Body of pancreas (tissue), 4 donors: ENCODE measurements at places on chromosomes 2 and 18. TPM values are rescaled to one million over a fixed set of nuclear protein-coding genes. Genes with fewer than 3 reads are reported as not detected.

POTEJ gene
- 0.52 TPM for total RNA-seq

RAPGEF4 gene
- 4.7 TPM for total RNA-seq

NEU2 gene
- total RNA-seq = not detected

SCN9A gene
- 9.9 TPM for total RNA-seq

STK25 gene
- 144 TPM for total RNA-seq

LIMS3 gene
- total RNA-seq = 4.9 TPM

LYG2 gene
- total RNA-seq = not detected

GALR1 gene
- under 0.01 TPM for total RNA-seq

C2orf15 gene
- 3.9 TPM for total RNA-seq

RAB17 gene
- 38.9 TPM for total RNA-seq

CARF gene
- 8.0 TPM for total RNA-seq

SOWAHC gene
- 8.8 TPM for total RNA-seq

DTYMK gene
- total RNA-seq = 5.7 TPM

LYPD6B gene
- total RNA-seq = 9.9 TPM

- DNase-seq = no peak
Observed at GRCh38 chr18:35441857-35442595, 55.7 kb downstream of the INO80C start.

- DNase-seq = no peak
Observed at GRCh38 chr2:59586176-59586575, 967.3 kb downstream of the BCL11A start.

DNA sequence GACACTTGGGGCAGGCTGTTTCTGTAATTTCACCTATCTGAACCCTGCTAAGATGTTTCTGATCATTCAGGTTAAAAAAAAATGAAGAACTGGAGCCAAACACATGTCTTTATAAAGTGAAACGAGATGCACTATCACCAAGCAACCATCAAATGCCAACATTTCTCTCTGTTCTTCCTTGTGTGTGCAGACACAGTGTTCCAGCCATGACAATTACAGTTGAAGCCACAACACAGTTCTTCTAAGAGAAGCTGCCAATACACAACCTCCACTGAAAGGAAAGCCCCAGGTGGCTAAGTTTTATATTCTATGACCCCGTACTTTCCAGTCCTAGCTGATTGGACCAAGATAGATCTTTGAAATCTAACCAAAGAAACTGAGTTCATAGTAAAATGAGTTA is 181.8 kb downstream of the RAD51AP2 start:
- no peak for DNase-seq

- DNase-seq = no peak
Observed at GRCh38 chr2:172437419-172438341, 10.3 kb downstream of the ITGA6 start.

DNA sequence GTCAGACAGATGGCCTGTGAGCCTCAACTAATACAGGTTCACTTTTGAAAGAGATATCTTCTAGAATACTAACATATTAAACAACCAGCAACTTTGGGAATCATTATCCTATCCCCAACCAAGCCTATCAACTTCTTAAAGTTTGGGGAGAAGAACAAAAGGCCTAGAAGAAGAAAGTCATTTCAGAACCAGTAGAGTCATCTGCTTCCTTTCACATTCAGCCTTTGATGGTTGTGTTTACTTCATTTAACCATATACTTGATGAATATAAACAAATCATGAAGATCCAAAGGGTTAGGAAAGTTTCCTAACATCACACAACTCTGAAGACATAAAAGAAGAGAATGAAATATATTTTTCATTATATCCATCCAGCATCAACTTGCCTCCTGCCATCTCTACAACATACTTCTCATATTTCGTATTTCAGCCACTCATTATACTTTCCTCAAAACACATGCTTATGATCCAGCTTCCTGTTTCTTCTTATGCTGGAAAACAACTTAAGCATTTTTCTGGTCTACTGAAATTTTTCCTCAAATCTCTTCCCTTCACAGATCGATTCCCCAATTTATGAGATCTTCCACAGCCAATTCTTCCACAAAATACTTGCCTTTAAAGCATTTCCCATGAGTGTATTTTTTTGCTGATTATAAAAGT is 114.3 kb downstream of the CACNB4 start:
- no peak for DNase-seq

- no peak for DNase-seq
Observed at GRCh38 chr2:227570615-227571014, 28.1 kb upstream of the SCYGR2 start.

DNA sequence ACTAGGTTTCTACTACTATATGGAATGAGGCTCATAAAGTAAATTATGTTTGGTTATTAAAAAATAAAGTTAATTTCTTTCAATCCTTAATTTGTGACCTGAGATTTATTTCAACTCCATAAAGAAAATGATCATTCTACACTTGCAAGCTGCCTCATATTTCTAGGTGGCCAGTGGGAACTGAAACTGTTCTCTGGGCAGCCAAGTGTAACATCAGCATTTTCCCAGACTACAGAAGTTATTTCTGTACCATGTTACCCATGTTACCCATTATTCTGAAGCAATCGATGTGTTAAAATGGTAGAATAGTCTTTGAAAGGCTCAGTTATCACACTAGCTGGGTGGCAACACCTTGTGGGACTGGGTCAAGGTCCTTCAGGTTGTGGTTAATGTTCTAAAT is 139.3 kb upstream of the FBXO11 start:
- no peak for DNase-seq

DNA sequence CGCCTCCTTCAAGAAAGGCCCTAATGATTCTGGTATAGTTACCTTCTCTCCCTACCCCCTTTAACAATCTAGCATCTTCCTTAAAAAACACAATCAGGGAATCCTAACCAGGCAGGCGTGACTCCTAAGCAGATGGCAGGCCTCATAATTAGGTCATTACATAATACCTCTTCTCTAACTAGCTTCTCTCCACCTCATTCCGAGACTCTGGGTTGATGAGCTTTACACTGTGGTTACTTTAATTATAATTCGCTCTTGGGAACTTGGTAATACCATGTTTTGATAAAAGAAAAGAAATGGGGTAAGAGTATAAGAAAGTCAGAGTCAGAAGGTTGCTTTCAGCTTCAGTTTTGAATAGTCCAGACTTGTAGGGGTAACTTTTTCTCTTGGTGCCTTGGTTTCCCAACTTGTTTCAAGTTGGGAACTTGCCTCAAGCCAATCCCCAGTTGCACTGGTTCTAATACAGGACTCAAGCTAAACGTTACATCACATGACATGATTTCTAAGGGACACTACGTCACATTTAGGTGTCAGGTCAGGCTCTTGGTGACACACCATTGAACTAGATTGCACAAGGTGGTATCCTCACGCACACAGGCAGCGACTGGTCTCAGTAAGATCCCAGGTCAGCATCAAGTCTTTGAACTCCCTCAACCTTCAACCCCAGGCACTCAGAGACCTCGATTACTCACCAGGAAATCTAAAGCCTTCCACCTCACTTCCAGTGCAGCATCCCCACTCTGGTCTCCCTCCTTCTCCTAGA is 59.2 kb downstream of the AAK1 start:
- no peak for DNase-seq

DNA sequence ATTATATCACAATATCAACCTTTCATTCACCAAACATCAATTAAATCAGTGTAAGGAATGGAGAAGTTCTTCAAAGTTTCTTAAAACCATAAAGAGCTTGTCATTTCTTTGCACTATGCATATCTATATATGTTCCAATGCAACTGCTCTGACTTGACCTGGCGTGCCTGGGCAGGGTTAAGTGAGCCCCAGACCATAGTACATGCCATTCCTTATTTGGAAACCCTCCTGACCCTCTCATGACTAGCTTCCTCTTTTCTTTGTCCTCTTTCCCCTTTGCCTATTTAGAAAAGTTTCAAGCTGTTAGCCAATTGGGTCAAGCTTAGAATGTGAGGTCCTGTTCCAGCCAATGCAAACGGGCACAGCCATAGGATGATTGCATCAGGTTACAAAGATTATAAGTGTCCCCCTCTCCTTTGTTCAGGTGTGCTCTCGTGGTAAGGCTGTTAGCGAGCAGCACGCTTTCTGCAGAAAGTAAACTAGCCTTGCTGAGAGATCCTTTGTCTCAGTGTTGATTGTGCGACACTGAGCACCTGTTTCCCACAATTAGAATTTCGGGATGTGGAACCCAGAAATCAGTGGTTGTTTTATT is 78.2 kb upstream of the UXS1 start:
- DNase-seq = no peak

DNA sequence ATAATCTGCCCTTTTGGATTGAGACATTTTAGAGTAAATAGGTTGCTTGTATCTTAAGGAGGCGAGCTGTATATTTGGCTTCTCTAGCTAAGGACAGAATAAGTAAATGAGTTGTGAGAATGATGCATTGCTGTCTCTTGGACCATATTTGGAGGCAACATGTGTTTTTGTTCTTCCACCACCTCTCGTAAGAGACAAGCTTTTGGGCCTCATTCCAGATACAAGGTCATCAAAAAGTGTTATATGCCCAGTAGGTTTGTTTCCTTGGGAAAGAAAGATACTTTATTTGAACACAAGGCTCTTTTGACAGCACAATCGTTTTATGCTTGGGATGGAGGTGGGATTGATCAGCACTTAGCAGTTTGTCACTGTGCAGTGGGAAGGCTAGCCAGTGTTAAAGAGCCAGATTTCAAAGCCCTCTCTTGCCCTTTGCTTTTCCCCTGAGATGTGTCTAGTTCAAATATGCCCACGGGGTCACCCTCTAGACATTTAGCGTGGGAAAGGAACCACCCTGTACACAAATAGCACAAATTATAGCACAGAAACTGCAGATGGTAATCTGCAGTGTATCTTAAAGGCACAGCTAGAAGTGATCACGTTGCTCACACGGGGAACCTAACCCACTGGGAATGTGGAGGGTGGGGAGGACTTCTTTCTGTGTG is 131.3 kb downstream of the MAP4K4 start:
- DNase-seq = no peak

- no peak for DNase-seq
Observed at GRCh38 chr2:187873132-187873531, 318.9 kb upstream of the TFPI start.

GRCh38 chr2:41598161-41598894 is 449.5 kb upstream of the PKDCC start:
- DNase-seq = no peak

- no peak for DNase-seq
Observed at GRCh38 chr2:108165729-108166128, 74.0 kb upstream of the SULT1C3 start.

- DNase-seq = no peak
Observed at GRCh38 chr18:61664419-61665084, 228.3 kb downstream of the RNF152 start.

DNA sequence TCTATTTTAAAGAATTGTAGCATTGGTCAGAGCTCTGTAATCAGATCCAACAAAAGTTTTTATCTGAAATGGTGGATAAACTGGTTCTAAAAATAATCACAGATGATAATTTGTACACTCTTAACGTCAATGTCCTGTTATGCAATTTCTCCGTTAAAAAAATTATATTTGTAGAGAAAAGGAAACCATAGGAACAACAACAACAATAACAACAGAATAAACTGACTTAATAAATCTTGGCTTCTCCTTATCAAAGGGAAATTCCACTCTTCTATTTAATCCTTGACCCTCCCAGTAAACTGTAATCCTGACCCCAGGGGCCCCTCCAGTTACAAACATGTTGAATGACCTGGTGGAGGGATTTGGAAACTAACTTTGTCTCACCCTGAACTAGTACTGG is 78.6 kb upstream of the ZFP36L2 start:
- DNase-seq = no peak

- DNase-seq = peak; percentile 39
Observed at GRCh38 chr2:217887841-217888701, 114.7 kb downstream of the TNS1 start.

- DNase-seq = no peak
Observed at GRCh38 chr2:85257359-85257969, 70.3 kb downstream of the TGOLN2 start.

DNA sequence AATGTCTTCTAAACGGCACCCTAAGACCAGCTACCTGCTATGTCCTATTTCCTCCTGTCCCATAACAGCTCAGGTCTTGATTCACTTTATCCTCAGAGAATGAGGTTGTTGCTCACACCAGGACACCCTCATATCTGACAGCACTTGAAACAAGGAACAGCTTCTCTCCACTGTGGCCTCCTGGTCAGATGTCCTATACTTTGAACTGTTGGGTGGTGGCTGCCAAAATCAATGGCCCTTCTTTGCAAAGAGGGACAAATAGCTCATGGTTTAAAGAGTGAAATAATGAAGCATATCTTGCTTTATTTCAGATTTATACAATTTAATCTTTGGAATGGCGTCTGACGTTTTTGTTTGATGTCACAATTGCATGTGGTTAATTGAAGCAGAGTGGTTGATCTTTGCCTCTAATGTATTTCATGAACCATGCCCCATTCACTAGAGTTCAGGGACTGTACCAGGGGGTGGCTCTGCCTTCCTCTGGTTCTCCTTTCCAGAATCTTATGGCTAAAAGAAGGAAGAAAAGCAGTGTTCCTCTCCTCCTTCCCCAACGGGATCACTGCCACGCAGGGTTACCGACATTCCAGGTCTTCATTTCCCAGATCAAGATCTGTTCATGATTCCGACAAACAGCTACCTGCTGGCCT is 24.1 kb upstream of the ZCCHC2 start:
- no peak for DNase-seq

DNA sequence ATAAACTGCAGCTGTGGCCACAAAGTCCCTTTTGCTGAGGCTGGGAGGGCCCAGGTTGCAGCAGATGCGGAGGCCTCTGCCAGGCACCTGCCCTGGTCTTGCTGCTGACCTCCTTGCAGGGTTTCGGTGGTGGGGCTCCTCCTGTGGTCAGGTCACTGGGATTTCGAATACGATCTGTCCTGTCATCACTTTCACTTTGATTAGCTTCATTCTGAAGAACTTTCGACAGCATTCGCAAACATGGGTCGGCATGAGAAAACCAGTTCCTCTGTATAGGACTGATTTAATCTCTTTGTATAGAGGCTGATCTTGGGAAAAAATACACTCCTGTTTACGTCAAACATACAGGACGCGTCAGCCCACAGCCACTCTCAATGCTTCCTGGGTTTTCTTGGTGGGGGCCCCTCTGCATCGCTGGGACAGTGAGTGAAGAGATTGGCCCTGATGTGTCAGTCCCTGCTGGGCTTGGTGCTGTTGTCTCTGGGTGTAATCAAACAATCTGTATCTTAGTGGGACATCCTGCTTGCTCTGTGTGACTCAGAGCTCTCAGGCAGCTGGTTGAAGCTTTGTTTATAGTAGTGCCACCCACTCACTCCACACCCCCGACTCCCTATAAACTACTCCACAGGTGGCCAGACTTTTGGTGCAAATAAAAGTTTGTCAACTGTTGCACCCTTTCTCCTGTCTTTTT is 209.4 kb upstream of the CXCR4 start:
- no peak for DNase-seq

DNA sequence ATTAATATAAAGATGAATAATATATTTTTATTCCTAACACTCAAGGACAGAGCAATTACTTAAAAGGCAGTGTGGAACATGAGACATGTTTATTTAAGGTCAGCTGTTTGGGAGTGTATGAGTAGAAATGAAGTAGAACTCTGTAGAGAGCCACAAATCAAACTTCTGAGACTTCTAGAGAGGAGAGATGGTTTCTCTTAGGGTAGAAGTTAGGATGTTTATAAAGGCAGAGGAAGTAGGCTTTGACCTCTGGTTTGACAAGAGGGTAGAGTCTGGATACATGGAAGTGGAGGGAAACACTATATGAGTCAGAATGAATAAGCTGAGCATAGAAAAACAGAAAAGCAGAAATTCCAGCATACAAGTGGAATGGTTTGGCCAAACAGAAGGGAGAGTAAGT is 262.1 kb upstream of the KLHL14 start:
- no peak for DNase-seq
